ENCODE measurements at places on chromosomes 11 and 22.
A peak's percentile ranks its signal among the peaks of the same experiment; 100 is the strongest.

DNA sequence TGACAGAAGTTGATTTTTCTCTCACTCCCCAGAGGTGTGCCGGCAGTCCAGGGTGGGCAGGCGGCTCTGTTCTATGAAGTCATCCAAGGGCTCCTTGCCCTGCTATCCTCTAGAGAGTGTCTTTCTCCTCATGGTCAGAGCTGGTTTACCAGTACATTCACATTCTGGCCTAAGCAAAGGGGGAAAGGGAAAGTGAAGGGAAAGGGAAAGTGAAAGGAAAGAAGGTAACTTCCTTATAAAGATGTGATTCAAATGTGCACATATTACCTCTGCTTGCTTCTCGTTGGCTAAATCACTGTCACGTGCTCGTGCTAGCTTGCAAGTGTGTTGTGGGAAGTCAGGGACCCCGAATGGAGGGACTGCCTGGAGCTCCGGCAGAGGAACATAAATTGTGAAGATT lies 2.9 kb upstream of the HTATIP2 start:
- DNase-seq = no peak

- DNase-seq = no peak
These were observed 27.3 kb upstream of the L3MBTL2 start for GRCh38 chr22:41177622-41178424.

DNA sequence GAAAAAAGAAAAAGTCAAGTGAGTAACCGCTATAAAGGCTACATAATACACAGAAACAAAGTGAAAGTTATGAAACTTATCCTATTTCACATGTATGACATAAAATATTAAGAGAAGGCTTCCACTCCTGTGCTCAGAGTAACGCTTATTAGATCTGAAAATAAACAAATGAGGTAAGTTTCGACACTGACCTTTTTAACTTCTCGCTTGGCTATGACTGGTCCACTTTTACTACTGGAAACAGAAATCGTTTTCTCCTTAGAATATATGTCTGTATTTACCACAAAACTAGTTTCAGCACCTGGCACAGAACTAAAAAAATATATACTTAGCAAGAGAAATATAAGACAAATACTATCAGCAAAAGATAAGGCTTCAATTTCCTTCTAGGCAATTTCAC lies 16.4 kb downstream of the FNBP4 start:
- DNase-seq = no peak

DNA sequence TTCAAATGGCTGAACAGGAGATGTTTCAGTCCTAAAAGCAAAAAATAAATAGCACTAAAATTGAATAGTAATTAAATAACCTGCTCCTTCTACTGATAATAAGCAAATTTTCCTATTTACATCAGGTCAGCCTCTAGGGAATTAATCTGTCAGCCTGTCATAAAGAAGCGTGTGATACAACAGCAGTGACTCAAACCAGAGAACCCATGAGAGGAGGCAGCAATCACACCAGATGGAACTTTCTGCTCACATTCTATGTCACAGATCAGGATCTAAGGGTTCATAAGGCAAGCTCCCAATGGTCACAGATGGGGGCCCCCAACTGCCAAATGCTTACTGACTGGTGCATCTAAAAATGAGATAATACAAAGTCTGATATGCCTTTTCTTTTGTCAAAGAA lies 41.1 kb downstream of the RBFOX2 start:
- DNase-seq = no peak

- peak; percentile 5 for DNase-seq
These were observed 21.4 kb upstream of the CDON start for GRCh38 chr11:126083829-126084607.

- DNase-seq = no peak
These were observed 71.2 kb downstream of the HSD17B12 start for GRCh38 chr11:43751726-43752125.

GRCh38 chr11:104876861-104877431 lies 21.3 kb downstream of the CASP12 start:
- DNase-seq = no peak

GRCh38 chr11:62169448-62169847 lies 20.6 kb upstream of the SCGB1D1 start:
- DNase-seq = no peak

DNA sequence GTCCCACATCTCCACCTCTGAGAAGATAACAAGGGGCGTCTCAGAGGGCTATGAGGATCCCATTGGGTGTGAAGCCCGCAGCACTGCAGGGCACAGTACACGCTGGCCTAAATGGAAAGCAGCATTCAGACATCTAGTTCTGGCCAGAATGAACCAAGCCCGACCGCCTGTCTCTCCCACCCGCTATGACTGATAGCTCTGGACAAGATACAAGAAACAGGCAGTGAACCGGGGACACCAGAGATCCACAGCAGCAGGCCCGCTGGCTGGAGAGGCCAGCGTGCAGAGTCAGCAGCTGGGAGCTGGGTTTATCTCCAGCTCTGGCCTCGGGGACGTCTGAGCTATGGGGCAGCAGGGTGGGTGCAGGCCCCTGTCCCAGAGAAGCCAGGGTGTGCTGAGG lies 9.6 kb downstream of the CERK start:
- DNase-seq = no peak

DNA sequence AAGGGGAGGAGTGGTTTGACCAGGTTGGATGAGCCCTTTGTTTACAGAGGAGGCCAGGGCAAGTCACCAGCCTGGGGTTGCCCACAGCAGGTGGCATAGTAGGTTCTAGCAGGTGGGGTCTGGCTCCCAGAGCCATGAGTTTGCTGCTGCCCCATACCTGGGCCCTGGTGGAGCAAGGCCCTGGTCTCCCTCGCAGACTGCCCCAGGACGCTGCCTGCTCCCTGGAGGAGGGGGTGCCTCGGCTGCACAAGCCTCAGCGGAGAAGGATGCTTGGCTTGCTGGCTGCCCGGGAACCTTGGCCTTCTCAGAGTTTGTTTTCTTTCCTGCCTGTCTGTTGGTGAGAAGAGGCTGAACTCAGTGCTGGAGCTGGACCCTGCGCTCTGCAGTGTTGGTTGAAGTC lies 54.9 kb downstream of the LRP5 start:
- no peak for DNase-seq

- no peak for DNase-seq
These were observed 23.6 kb downstream of the TSKU start for GRCh38 chr11:76806608-76807205.

GRCh38 chr11:43074810-43075209 lies 237.0 kb upstream of the API5 start:
- no peak for DNase-seq

DNA sequence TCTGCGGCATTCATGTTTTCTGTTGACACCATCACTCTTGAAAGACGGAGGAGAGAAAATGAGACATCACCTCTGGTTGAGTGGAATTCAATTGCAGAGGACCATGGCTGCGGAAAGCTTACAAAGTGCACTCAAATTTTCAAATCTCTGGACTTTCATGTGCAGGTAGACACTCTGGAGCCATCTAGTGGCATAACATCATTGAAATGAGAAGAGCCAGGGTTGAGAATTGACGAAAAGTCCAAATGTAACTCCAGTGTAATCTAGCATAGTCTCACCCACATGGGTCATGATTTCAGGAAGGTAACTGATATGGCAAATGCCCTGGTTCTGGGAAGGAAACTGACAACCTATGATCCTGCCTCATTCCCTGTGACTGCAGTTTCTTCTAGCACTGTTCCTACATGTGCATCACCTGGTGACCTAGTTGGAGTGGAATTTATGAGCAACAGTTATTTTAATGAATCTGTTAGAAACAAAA lies 687.8 kb downstream of the KCNA4 start:
- no peak for DNase-seq

DNA sequence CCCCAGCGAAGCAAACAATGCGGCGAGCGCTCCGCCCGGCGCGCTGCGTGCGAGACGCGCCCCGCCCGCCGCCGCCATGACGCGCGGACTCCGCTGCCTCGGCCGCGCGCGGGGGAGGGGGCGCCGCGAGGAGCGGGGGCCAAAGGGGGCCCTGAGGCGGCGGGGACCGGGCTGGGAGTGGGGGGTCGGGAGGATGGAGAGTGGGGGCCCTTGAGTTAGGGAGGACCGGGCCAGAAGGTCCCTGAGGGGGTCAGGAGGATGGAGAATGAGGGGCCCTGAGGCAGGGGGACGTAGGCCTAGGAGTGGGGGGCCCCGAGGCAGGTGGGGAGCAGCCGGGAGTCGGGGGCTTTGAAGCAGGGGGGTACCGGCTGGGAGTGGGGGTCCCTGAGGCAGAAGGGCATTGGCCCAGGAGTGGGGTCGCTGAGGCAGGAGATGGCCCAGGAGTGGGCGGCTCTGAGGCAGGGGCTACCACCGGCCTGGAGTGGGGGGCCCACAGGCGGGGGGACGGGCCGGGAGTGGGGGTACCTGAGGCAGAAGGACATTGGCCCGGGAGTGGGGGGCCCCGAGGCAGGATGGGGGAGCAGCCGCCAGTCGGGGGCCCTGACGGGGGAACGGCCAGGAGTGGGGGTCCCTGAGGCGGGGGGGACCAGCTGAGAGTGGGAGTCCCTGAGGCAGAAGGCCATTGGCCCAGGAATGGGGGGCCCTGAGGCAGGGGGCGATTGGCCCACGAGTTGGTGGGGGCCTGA lies at the start of gene BRD1:
Gene BRD1, minus strand, starts transcription at position 21 of the 746 bp plus-strand sequence. CDS start 3,556 bp downstream, outside the sequence.
- DNase-seq = peak; percentile 53

GRCh38 chr22:31276426-31277167 lies 15.7 kb downstream of the PIK3IP1 start:
- DNase-seq = no peak

DNA sequence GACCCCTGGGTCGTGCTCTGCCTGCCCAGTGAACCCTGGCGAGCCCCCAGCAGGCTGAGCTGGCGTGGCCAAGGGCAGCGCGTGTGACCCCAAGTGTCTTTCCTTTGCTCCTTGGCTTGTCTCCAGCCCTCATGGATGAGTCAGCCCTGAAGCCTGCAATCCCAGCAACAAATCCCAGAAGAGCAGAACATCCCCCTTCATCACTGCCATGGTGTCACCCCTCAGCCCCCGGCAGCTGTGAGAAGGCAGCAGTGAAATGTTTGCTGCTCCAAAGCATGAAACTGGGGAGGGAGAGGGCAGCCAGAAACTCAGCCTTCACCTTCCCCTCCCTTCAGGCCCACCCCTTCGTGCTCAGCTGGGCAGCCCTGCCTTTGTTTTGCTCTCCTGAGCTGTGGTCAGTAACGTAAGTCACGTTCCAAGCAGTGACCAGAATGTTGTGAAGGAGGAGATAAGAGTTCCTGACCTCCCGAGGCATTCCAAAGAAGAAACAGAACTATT lies 29.8 kb downstream of the ADAMTS15 start:
- DNase-seq = no peak

DNA sequence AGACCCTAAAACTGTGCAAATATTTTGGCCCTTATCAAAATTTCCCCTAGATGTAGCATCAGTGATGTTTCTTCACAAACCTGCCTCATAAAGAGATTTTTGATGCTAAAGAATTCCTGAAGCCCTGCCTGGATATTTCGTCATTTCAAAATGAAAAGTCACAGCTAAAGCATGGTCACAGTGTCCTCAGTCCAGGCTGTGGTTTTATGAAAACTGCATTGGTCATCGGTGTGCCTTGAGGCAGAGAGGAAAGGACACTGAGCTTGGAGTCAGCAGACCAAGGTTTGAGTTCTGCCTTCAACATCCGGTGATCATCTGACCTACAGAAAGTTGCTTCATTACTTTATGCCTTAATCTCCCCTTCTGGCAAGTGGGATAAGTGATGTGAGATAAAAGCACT lies 34.8 kb upstream of the ALKBH3 start:
- DNase-seq = no peak

- no peak for DNase-seq
These were observed 142.5 kb upstream of the TEAD1 start for GRCh38 chr11:12531681-12532080.

DNA sequence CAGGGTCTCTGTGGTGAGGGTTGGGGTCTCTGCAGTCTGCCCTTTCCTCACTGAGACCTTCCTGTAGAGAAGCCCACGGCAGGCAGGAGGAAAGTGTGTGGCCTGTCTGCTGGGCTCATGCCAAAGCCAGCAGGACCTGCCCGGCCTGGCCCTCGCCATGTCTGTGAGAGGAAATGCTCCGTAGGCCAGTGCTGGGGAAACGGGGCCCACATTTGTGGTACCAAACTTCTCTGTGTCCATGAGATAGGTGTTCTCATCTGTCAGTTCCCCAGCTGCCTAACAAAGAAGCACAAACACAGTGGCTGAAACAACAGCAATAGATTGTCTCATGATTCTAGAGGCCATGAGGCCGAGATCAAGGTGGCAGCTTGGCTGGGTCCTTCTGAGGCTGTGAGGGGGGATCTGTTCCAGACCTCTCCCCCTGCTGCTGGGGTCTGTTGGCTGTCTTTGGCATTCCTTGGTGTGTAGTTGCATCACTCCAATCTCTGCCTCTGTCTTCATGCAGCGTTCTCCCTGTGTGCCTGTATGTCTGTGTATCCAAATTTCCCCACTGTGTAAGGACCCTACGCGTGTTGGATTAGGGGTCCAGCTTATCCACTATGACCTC lies 772.5 kb downstream of the TBC1D22A start:
- no peak for DNase-seq

All from stimulated activated CD8-positive, alpha-beta memory T cell treated with anti-CD3 and anti-CD28 coated beads, Interleukin-2, amount 100 ng/mL, for 48 hours (primary cell).